ENCODE measurements at places on chromosomes 6 and 20.

GRCh38 chr20:57716202-57716601 lies 6.4 kb upstream of the PMEPA1 start:
- no peak for DNase-seq

GRCh38 chr20:12644461-12644860 lies 364.3 kb upstream of the SPTLC3 start:
- no peak for DNase-seq

DNA sequence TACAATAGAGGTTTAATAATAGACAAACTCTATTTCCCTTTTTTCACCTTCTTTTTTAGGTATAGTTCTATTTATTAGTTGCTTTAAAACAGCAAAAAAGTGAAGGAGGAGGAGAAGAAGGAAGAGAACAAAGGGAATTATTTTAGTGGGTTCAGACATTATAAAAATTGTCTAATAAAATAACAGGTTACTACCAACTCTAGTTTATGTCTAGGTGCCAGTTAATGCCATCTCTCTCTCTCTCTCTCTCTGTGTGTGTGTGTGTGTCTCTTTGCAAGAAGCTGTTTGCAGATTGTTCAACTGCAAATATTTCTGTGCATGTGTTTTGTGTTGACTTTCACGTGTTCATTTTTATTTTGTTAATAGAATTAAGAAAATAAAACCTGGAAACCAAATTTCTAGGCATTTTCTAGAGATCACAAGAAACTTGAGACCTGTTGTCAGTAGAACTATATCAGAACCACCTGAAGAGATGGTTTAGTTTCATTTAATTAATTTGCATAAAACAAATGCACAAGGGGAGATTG lies 313.5 kb upstream of the SGK1 start:
- no peak for DNase-seq

DNA sequence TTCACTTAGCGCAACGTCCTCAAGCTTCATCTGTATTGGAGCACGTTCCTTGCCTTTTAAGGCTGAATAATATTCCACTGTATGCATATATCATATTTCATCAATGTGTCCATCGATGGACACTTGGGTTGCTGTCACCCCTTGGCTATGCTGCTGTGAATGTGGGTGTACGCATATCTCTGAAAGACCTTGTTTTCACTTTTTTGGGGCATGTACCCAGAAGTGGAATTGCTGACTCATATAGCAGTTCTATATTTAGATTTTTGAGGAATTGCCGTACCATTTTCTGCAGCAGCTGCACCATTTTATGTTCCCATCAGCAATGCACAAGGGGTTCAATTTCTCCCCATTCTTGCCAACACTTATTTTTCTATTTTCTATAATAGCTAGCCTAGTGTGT lies 22.8 kb upstream of the SLC23A2 start:
- DNase-seq: no peak

DNA sequence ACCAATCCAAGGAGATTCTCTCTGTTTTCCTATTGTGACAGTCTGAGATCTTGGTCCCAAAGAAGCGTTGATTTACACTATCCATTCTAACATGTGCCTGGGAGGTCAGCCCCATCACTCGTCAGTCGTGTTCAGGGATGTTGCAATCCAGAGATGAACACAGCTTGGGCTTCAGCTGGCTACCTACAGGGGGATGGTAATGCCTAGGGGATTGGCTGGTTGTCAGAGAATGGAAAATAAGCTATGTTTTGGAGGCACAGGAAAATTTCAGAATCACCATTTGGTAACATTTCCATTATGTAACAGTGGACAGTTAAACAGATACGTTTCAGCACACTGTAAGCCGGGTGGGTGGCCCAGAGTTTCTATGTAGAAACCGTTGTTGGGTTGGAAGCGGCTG lies 147.1 kb upstream of the RALGAPA2 start:
- no peak for DNase-seq

DNA sequence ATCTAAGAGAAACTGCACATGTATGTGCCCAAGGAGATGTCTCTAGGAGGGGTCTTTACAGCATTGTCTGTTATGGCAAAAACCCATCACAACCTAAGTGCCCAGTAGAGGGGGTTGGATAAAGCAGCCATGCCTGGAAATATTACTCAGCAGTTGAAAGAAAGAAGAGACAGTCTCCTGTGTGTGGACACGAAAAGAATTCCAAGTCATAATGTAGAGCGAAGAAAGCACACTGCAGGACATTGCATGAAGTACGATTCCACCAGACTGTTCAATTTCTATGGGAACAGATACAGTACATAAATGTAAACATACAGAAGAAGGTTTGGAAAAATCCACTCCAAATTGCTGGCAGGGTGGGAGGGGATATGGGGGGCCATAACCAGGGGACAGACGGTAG lies 7.3 kb upstream of the TGM2 start:
- no peak for DNase-seq

- no peak for DNase-seq
These were observed 26.2 kb upstream of the ENPP4 start for GRCh38 chr6:46103441-46104115.

GRCh38 chr6:41967312-41968287 lies 26.0 kb upstream of the CCND3 start:
- no peak for DNase-seq

DNA sequence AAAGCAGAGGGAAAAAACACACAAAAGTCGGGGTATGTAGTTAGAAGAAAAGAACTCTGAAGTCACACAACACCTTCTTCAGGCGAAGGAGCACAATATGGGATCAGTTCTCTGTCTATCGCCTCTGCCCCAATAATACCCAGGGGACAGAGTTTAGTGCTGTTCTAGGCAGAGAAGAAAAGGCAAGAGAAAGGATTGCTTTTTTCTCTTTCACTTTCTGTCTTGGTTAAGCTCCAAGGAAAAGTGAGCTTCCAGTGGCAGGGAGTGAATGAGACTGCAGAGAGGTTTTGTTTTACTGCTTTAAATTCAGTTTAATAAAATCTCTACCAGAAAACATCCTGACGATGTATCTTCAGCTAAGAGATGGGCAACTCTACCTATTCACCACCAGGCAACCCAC lies 86.6 kb upstream of the STXBP5 start:
- DNase-seq: no peak

GRCh38 chr6:7669742-7670141 lies 56.2 kb upstream of the BMP6 start:
- DNase-seq: no peak

GRCh38 chr6:125930765-125931418 lies 25.7 kb upstream of the HINT3 start:
- DNase-seq: no peak

DNA sequence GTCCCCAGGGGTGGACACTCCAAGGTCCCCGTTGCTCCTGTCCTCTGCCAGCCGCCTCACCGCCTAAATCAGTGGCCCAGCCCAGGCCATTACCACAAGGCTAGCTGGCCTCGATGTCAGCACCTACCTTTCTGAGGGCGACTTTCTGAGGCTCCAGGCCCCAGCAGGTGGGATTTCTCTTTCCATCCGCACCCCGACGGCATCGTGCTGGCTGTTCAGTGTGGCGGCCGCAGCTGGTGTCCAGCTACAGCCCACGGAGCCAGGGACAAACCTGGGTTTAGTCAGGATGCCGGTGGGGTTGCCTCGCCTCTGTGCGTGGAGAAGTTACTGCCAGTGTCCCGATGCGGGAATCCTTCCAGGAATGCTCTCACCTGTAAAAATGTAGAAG lies 60.8 kb downstream of the ERMARD start:
- DNase-seq: no peak

DNA sequence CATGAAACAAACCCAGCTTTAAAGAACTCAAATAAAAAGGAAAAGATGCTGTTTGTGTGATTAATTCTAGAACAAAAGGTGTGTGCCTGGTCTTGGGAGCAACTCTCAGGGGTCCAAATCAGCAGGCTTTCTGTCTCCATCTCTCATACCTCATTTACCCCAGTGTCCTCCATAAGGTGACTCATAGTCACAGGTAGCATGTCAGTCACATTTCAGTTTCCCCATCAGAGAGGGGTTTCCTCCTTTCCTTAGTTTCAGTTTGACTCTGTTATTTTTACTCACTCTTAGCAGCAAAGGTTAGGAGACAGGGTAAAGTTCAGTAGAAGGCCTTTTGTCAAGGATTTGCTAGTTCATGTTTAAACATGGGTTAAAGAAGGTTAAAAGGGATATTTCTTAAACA lies 46.2 kb downstream of the OGFRL1 start:
- no peak for DNase-seq

GRCh38 chr6:126795161-126795560 lies 323.3 kb upstream of the RSPO3 start:
- DNase-seq: no peak

- no peak for DNase-seq
These were observed 312.9 kb downstream of the BTBD9 start for GRCh38 chr6:38326837-38327236.

GRCh38 chr6:44179072-44179536 lies 20.5 kb downstream of the CAPN11 start:
- no peak for DNase-seq

DNA sequence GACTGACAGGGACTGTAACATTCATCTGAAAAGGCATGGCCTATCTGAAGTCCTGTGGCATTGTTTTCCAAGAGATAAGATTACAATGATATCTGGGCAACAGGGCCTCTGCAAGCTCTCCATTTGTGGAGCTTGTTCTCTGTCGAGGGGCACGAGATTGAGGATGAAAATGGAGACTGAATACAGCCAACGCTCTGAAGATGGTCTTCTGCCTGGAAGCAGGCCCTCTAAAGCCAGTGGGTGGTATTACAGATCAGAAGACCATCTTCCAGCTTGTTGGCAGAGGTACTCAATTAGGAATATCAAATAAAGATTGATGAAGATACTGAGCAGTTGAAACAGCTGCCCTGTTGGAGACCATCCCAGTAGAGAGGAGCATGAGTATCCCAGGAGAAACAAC lies 288.2 kb downstream of the CENPW start:
- DNase-seq: no peak

GRCh38 chr20:33648396-33649004 lies 13.6 kb upstream of the C20orf144 start:
- no peak for DNase-seq

DNA sequence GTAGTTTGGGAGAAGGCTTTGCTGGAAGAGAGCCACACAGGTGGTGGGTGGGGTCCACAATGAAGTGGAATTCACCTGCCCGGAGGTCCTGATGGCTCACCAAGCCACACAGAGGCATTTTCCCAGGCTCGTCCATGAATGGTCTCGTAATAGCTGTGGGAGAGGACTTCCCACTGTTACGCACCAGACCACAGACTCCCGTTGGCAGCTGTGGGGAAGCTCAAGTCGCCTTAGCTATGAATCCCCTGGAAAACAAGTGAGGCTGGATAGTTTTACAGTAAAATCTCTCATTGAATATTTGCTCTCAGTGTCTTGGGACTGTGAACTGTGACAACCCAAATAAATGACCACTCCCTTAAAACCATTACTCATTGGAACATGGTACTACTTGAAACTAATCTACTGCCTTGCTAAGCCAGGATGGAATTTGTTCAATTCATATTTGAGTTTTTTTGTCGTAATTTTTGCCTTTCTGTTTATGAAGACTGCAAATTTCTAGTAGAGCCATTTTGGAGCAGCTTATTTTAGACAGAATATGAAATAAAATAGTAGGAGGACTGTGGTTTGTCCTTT lies 79.4 kb downstream of the JAG1 start:
- no peak for DNase-seq

- DNase-seq: no peak
These were observed 70.8 kb upstream of the IYD start for GRCh38 chr6:150298030-150298380.

Data from activated T-helper 2 cell treated with anti-CD3 and anti-CD28 coated beads, Interferon-gamma antibody, Interleukin-2, Interleukin-4, amounts not matched to agents 10 μg/mL and 5 μg/mL and 100 μg/mL, durations not matched to agents 14 hours and 24 hours and 36 hours (primary cell).